Stimulated activated CD4-positive, alpha-beta T cell treated with anti-CD3 and anti-CD28 coated beads, Interleukin-4, amount 100 ng/mL, for 4 hours (primary cell): ENCODE measurements at places on chromosomes 12 and 14.

DNA sequence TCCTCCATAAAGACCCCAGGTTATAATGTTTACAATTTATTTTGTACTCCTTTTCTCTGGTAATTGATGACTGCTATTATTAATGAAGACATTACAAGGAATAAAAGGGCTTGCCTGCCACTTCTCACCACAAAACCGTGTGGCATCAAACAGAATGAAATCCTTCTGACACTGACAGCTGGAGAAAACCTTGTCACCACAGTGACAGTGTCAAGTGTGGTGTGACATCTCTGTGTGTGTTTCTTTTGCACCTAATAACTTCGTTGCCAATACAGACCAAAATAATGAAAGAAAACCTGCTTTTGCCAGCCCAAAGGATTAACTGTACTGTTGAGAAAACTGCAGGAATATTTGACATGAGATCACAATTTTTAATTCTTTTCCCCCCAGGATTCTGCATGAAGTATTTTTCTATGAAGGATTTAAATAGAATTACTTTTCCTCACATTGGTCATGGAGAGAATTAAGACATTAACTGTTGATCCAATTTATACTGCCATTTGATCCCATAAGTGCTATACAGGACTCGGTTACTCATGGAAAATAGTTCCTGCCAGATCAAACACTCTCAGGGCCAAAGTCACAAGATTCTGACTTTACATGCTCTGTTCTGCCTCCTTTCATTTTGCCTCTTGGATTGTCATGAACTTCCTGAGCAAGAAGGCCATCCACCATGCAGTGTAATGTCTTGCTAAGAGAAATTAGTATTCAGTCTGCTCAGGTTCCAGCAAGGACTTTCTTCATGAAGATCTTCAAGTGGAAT is 60.4 kb upstream of the IFNG-AS1 start:
- no peak for DNase-seq

- no peak for DNase-seq
Observed at GRCh38 chr12:52331833-52332232, 10.6 kb upstream of the KRT83 start.

DNA sequence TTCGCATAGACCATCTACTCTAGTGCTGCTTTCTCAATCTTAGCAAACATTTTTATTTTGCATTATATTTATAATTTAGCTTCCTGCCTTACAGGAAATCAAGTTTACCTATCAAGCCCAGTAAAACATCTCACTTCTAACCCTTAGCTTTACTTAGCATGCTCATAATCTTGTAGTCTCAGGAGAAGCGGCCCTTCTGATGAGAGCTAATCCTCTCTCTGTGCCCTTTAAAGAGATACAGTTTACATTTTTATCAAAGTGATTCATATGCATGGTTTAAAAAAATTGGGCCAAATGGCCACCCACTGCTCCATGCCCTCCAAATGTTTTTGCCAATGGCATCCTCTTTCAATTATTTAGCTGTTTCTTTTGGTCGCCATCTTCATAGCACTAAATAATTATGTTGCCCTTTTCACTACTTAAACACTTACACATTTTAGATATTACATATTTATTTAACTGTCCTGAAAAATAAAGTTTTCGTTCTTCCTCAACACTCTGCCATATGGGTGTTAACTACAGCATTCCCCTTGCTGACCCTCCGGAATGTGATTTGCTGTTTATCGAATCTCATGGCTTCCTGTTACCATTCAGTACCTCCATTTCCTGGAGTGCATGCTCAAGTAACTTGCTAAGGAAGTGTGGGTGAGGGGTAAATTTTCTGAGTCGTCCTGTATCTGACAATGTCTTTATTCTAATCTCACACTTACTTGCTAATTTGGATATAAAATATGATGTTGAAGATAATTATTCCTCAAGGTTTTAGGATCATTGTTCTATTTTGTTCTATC is 29.3 kb downstream of the YLPM1 start:
- DNase-seq = no peak

DNA sequence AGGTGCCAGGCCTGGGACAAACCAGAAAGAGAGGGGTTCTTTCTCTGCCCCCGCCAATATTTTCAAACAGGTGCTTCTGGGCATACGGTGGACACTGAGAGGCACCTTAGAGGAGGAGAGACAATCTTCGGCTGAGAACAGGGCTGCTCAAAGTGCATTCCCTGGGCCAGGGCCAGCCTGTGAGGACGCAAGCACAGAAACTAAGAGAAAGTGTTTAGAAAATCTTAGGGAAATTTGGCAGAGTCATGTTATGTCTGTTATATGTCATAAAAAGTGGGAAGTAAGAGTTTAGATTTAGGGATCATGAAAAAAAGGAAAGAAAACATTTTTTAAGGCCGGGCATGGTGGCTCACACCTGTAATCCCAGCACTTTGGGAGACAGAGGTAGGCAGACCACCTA is 83.7 kb downstream of the VWF start:
- no peak for DNase-seq

DNA sequence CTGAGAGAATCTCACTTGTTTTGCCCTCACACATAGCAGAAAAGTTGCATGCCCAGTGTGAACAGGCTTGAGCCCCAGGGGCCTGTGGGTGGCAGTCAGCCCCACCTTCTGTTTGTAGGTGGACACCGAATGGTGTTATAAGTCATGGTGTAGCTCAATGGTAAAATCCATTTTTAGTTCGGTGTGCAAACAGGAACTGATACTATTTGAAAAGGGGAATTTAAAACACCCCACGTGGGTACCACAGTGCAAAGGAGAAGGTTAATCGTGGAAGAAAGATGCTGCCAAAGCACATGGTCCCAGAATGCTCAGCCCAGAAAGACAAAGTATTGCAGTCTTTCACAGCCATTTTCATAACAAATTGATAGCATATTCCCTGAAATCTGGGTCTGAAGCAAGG is 71.8 kb upstream of the GZMB start:
- no peak for DNase-seq

DNA sequence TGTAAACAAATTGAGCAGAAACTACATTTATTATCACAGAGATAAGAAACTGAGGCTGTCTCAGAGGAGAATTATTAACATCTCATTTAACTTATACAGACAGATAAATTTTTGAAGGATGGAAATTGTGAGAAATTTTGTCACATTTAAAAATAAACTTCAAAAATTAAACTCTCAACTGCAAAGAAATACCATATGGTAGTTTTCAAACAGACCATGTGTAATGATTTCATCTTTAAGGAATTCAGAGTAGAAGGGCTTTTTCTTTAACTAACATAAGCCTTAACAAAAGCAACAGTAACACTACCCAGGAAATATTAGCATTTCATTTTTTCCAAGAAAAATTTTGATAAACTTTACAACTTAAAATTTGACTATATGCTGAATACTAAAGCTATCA is 26.6 kb downstream of the NUP37 start:
- no peak for DNase-seq

- DNase-seq = no peak
Observed at GRCh38 chr12:7151532-7151931, 21.4 kb downstream of the CLSTN3 start.

GRCh38 chr12:10354502-10354901 is 35.3 kb downstream of the KLRK1 start:
- DNase-seq = no peak

GRCh38 chr14:59252772-59253500 is 64.5 kb downstream of the DAAM1 start:
- DNase-seq = no peak

DNA sequence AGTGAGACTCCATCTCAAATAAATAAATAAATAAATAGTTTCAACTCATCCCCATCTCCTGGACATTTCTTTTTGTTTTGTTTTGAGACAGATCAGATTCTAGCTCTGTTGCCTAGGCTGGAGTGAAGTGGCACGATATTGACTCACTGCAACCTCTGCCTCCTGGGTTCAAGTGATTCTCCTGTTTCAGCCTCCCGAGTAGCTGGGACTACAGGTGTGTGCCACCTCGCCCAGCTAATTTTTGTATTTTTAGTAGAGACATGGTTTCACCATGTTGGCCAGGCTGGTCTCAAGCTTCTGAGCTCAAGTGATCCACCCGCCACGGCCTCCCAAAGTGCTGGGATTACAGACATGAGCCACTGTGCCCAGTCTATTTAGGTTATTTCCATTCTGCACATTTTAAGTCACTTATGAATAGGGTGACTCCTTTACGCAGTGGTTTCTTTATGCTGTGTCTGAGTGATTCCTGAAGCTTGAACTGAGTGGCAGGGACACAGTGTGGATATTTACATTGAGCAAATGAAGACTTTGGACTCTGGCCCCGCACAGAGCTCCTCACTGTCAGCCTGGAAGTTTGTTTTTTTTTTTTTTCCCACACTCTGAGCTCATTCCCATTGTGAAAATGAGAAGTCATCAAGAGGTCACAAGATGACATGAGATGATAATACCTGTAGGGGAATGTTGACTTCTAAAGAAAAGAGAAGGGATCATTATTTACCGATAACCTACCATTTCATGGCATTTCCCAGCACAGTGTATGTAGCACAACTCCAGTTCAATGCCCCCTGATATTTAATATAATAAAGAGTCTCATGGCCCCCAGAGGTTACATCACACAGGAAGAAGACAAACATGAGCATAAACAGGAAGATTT is 72.6 kb downstream of the TBX3 start:
- DNase-seq = no peak

DNA sequence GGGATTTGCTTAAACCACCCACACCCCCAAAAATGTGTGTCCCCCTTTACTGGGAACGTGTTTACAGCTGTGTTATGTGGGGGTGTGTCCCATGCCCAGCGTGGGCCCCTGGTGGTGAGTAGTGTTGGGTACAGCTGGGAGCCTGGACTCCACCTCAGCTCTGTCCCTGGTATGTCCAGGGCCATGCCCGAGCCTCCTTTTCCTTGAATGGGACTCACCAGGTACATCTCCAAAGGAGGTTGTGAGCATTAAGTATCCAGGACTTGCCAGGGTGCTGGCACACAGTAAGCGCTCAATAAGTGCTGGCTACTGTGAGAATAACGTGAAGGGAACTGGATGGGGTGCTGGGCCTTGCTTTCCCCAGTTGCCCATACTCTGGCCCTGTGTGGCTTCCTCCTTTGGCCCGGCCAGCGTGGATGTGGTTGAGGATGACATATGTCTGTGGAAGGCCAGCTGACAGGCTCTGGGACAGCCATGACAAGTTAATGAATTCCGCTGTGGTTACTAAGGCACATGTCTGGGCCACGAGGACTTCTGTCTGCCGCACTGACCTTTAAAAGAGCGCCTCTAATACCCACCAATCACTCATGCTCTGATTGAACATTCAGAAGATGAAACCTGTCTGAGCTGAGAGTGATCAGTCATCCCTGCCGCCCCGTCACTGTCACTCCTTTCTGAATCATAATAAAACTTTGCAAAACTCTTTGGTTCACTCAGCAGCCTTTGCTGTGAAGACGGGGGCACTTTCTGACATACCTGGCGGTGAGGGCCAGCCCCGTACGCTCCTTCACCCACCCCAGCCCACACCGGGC is 74.7 kb downstream of the DIO3 start:
- DNase-seq = no peak
